T follicular helper cell (primary cell): ENCODE measurements at places on chromosomes 6 and 20.

- DNase-seq, result no peak
These were observed 439.9 kb upstream of the RNF217 start for GRCh38 chr6:124522335-124522734.

GRCh38 chr6:170063431-170063830 lies 227.4 kb downstream of the DLL1 start:
- DNase-seq, result no peak

GRCh38 chr6:97322226-97322625 lies 39.2 kb upstream of the MMS22L start:
- DNase-seq, result no peak

GRCh38 chr6:163001330-163001729 lies 273.6 kb downstream of the PACRG start:
- DNase-seq, result no peak

GRCh38 chr6:2919401-2919800 lies 16.3 kb upstream of the SERPINB9 start:
- DNase-seq, result no peak

GRCh38 chr20:57287007-57287880 lies 20.8 kb upstream of the BMP7 start:
- DNase-seq, result no peak

DNA sequence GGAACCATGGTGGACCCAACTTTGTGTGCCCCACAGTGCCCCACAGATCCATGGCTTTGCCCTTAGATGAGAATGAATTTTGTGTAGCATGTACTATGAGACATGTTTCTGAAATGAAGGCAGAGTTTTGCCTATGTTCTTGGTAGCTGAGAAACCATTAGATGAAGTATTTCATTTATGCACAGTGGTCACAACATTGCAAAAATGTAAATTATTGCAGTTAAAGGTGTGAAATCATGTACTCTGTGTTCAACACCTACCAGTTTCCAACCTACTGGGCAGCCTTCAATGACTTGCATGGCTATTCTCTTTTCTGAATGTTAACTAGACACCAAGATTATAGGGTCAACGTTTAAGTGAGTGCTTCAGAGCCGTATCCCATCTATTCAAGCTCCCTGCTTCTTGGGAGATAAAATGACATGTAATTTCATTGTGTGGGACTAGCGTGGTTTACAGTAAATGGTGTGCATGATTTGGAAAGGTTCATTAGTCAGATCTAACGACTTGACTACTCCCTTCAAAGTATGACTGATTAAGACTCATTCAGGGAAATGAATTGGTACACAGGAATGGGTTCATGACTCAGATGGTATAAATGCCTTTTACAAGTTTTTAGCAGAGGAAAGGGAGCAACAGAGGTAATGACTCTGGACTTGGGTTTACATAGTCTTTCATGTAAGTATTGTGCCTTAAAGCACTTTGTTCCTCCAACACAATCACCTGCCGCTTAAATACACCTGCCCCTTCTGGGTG lies 106.1 kb upstream of the AKIRIN2 start:
- DNase-seq, result no peak

- DNase-seq, result peak; percentile 26
These were observed 10.1 kb upstream of the NHSL1 start for GRCh38 chr6:138509371-138509770.

- no peak for DNase-seq
These were observed 109.0 kb upstream of the RIN2 start for GRCh38 chr20:19649041-19649440.

- no peak for DNase-seq
These were observed 13.6 kb downstream of the PDE10A start for GRCh38 chr6:165649166-165650137.

GRCh38 chr6:12289933-12290820 lies at the start of gene EDN1:
Gene EDN1, plus strand, starts transcription at chr6:12290361. Its CDS starts 269 bp downstream, at chr6:12290630.
- DNase-seq, result peak; percentile 15

GRCh38 chr6:125750692-125751333 lies 1.4 kb downstream of the HEY2 start:
- no peak for DNase-seq

GRCh38 chr6:75418233-75418632 lies 75.4 kb downstream of the FILIP1 start:
- no peak for DNase-seq

DNA sequence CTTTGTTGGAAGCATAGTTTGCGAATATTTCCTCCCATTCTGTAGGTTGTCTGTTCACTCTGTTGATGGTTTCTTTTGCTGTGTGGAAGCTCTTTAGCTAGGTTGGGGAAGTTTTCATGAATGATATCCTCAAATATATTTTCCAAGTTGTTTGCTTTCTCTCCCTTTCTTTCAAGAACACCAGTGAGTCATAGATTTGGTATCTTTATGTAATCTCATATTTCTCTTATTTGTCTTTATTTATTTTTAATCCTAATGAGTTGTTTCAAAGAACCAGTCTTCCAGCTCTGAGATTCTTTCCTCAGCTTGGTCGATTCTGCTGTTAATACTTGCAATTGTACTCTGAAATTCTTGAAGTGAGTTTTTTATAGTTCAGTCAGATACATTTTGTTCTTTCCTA lies 628.0 kb upstream of the ID4 start:
- no peak for DNase-seq

DNA sequence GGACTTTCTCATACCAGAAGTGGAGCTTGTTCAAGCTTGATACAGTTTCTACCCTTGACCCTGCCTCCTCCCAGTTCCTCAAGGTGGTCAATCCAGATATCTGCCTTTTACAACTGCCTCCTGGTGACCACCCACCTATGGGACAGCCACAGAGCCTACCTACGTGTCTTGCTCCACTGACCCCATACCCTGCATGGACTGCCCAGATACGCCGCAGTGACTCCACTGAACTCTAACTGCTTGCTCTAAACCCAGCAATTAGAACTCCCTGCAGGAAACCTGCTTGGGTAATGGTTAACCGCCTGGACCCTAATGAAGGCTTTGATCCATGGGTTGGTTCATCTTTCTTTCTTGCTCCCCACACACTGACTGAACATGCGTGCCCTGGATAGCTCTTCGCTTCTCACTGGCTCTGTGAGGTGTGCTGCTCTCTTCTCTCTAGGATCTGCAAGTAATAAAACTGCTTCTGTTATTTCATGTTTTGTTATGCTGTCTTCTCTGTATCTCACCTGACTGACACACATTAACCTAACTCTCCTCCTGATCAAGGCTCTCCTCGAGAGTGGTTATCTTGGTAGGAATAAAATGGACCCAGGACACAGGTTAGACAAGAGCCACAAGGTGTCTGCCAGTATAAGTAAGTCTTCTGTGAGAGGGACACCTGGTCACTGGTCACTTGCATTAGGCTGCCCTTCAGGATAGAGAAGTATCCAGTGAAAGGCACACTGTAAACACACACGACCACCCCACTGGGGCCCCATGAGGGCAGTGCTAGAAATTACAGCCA lies 79.2 kb downstream of the CHD6 start:
- no peak for DNase-seq

GRCh38 chr6:44735630-44735963 lies 348.1 kb downstream of the CDC5L start:
- no peak for DNase-seq

GRCh38 chr20:36055145-36055544 lies 86.8 kb downstream of the CNBD2 start:
- no peak for DNase-seq

- DNase-seq, result no peak
These were observed 480.2 kb upstream of the RNF217 start for GRCh38 chr6:124482071-124482491.

- DNase-seq, result no peak
These were observed 256.4 kb downstream of the GMPR start for GRCh38 chr6:16494793-16495192.

GRCh38 chr6:6458172-6458571 lies 130.3 kb upstream of the LY86 start:
- no peak for DNase-seq

DNA sequence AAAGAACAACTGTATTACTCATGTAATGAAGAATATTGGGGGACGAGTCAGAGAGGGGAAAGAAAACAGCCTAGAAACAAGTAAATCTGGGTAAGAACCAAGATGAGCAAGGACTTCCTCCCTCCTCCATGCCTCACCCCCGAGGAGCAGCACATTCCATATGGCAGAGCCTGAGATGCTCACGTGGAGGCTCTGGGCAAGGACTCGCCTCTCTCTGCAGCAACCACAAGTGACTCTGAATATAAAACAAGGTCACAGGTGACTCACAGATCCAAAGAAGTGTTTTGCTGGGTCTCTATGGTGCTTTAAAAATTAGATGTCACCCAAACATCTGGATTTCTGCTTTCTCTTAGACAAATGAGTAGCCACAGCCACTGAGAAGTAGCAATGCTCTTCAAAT lies 453.0 kb upstream of the SULF2 start:
- no peak for DNase-seq

- DNase-seq, result no peak
These were observed 72.7 kb upstream of the TCF21 start for GRCh38 chr6:133816171-133816570.

DNA sequence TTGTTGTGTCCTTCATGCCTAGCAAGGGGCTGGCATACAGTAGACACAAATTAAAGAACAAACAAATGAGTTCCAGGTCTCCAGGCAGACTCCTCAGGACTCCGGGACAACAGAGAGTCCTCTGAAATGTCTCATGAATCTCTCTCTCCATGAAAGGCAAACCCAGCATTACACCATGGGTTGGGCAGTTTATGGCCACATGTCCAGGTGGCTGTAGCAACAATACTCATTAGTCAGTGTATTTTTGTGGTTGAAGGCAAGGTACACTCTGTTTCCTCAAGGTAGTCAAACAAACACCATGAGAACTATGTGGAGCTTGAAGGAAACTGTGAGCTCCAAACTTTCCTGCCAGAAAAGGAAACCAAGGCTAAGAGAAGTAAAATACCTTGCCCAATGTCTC lies 62.2 kb downstream of the KCNB1 start:
- DNase-seq, result no peak

DNA sequence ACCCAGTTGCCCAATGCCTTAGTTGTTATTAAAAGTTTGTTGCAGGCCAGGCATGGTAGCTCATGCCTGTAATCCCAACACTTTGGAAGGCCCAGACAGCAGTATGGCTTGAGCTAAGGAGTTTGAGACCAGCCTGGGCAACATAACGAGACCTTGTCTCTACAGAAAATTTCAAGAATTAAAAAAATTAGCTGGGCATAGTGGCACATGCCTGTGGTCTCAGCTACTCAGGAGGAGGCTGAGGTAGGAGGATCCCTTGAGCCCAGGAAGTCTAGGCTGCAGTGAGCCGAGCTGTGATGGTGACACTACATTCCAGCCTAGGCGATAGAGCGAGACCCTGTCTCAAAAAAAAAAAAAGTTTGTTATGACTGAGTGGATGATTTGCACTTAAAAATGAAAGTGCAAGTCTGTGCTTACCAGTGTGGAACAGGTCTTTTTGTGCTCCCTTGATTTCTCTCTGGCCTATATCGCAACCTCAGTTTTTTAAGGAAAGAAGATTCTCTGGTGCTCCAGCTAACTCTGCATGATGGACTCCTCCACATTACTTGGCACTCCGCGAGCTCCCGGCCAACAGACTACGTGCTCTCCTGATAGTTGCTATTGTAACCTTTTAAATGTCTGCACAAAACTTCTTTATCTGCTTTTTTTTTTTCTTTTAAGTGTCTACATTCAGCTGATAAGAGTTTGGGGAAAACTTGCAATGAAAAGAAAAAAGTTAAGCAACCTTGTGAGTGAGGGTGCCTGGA lies 22.1 kb downstream of the ZKSCAN3 start:
- DNase-seq, result no peak

- no peak for DNase-seq
These were observed 29.2 kb upstream of the MMS22L start for GRCh38 chr6:97312241-97312640.

DNA sequence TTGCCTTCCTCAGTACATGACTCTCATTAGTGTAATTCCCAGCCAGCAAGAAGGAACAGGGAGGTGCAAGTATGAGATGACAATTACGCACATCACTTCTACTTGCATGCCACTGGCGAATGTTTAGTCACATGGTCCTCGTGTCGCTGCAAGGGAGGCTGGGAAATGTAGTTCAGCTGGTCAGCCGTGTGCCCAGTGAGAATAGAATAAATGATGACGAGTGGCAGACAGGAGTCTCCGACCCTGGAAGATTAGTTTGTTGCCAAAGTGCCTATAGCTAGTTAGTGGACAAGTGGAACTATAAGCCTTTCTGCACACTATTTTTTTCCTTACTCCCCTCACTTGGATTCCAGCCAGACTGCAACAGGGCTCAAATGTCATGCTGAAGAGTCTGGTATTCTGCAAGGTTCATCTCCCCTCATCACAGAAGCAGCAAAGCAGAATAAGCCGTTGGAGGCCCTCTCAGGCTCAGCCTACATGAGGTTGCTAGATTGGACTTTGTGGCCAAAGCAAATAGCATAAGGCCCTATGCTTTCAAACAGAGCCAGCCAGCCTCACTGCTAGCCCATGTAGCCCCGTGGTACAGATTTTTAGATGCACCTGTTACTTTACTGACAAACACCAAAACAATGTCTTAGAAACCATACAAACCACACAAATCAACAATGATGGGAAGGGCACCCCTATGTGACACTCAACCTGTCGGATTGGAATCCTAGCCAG lies 9.7 kb downstream of the LINC00237 start:
- no peak for DNase-seq

DNA sequence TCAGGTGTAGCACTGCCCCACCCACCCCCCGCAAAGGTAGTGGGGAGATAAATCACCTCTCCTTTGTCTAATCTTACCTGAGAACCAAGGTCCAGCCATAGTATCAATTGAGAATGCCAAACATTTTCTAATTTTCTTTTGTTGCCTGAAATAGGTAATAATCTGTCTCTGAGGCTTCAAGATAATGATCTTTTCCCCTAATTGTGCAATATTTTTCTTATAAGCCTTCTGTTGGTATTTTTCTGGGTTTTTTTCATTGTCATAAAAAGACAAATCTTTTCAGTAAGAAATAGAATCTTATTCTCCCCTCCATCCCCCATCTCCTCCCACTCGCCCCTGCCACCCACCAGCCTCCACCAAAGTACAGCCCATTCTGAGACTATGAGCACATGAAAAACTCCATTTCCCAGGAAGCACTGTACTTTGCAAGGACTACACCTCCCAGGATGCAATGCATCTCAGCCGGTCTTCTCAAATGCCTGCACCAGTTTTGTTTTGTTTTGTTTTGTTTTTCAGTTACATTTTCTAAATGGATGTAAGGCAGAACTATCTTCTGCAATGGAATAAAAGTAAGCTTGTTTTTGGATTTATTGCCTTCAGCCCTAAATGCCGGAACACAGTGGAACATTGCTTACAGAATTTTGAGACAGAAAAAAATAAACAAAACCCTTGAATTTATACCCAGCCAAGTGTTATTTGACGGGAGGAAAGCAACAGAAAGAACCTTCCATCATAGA lies 268.0 kb downstream of the TFAP2A start:
- DNase-seq, result no peak

GRCh38 chr20:36175475-36175995 lies 21.0 kb downstream of the EPB41L1 start:
- no peak for DNase-seq

GRCh38 chr6:27862396-27863066 lies 49.7 kb downstream of the OR2B2 start:
- DNase-seq, result no peak

- no peak for DNase-seq
These were observed 110.5 kb downstream of the SGK1 start for GRCh38 chr6:134207421-134207820.
